ENCODE measurements at places on chromosomes 7 and 10. TPM values are rescaled to one million over a fixed set of nuclear protein-coding genes. Genes with fewer than 3 reads are reported as not detected.

The ALOX5 gene
- 25.8 TPM for total RNA-seq

The MLXIPL gene
- 117 TPM for total RNA-seq

The TRIM73 gene
- total RNA-seq: 6.0 TPM

DNA sequence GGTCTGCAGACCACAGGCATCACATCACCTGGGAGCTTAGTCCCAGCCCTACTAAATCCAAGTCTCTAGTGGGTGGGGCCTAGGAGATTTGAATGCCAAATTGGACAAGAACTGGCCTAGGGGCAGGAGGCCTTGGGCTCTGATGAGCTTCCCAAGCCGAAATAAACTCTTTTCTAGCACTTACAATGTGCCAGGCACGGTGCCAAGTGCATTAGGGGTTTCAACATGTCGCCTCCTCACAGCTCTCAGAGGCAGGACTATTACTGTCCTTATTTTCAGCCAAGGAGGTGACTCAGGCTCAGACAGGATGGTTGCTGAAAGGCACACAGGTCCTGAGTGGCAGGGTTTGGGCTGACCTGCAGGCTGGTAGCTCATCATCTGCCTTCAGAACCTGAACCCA, 9.2 kb upstream of the CPA1 start:
- no peak for DNase-seq

DNA sequence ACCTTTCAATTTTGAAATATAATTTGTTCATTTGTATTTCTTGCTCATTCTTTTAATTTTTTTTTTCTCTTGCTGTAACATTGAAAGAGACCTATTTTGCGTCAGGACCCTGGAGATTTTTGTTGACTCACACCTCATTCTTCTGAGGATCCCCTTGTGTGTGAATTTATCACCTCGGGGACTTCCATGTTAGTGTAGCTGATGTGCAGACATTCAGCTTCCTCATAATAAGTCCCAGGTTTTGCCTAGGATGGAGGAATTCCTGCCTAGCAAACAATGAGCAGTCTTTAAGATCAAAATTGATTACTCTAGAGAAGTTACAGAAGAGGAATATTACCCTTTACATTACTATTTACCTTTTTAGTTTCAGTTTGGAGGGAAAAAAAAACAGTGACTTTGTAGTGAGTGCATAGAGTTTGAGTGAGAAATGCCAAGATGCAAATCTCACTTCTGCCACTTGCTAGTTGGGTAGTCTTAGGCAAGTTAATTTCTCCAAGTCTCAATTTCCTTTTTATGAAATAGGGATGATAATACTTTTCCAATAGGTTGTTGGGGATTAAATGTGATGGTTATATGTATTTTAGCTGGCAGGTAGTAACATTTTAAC, 14.3 kb downstream of the TES start:
- no peak for DNase-seq

DNA sequence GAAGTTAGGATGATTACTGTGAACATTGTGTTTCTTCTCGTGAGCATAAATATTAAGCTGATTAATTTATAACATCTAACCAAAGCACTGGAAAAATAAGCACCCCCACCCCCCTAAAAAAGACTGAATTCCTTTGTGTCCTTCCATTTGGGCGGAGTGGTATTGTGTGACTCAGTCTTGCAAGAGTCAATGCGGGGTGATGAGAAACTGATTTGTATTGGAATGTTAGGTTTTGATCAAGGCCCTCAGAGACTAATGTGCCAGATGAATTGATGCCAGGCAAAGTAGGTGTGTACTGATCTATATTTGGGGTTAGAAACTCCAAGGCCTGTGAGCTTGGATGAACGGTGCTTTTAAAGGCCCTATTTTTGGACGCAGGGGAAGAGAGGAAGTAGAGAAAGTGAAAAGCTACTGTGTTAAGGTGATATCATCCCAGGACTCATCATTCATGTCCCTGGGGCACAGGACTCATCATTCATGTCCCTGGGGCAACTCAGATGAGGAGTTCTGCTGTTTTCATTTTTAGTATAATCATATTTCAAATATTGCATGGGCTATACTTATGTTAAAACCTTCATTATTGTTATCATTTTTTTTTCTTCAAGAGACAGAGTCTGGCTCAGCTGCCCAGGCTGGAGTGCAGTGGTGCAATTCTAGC, 61.3 kb upstream of the PTN start:
- no peak for DNase-seq

DNA sequence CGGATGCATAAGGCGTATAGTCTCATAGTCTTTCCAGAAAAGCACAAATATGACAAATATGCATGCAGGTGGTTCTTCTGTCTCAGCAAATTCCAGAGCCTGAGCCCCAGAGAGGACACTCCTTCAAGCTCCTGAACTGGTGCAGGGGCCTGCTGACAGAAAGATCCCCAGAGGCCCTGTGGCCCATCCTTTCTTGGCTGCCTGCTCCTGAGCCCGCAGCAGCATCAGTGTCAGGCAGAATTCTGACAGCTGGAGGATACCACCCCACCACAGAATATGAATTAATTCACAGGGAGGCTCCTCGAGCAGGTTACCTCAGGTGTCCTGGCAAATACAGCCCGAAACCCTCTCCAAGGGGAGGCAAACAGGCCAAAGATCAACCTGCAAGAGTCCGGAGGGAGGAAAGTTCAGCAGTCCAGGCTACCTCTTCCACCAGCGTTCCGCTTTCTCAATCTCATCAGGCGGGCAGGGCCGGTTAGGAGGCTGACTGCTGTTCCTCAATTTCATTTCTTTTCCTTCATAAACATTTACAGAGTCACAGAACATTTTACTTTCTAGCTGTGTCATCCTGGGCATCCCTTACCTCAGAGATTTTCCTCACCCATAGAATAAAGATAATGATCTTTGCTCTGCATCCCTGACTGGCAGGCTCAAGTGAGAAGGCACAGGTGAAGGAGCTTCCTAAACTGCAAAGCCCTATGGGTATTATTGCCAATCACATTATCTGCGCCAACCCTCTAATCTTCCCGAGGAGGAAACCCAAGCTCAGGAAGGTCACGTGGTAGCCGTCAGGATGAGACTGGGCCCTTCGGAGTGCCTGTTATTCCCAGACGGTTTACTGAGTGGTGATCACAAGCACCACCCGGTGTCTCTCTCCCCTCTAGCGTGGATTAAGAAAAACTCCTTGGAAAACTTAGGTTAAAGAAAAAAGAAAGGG, 1.4 kb downstream of the DNAJB12 start:
- DNase-seq: no peak

- DNase-seq: no peak
These were observed 188.9 kb downstream of the ARHGAP12 start for GRCh38 chr10:31739711-31740110.

DNA sequence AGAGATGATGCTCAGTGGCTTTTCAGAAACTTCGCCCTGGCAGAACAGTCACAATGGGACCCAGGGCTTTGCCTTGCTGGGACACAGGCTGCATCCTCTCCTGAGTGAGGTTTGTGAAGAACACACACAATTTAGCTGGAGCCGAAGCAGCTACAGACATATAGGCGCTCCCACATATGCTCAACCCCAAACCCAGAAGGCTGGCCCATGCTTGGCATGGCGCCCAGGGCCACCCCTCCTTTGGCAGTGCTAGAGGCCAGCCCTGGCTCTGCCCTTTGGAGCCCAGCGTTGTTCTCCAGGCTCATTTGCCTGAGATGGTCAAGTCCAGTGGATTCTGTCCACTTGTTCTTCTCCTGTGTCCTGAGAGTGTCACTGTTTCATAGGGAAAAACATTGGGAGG, 94.4 kb downstream of the WDFY4 start:
- no peak for DNase-seq

DNA sequence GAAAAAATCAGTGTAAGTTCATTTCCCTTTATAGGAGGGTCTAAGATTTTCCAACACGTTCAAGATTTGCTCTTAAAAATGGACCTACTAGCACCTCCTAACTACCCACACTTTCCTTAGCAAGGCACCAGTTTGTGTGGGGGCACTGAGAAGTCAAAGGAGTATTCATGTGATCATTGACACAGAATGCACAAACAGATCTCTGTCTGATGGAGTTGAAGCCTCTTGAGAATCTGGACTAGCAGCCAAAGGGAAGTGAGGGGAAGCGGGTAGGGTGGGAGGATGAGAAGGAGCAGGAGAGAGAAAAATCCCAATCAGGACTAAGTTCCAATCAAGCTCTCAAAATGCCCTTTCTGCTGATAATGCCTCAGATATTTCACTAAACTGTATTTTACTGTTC, 4.1 kb downstream of the MMS19 start:
- no peak for DNase-seq

Data from mucosa of gallbladder (tissue), 1 donor.